CD8-positive, alpha-beta memory T cell (primary cell): ENCODE measurements at places on chromosomes 4 and X. TPM values are rescaled to one million over a fixed set of nuclear protein-coding genes. Genes with fewer than 3 reads are reported as not detected.

PPP4R3C gene
- not detected for total RNA-seq

CNOT6L gene
- 100 TPM for total RNA-seq

PSAPL1 gene
- not detected for total RNA-seq

ZFP42 gene
- total RNA-seq = not detected

PROM1 gene
- total RNA-seq = not detected

CCDC120 gene
- total RNA-seq = 5.4 TPM

TRPC5OS gene
- total RNA-seq = not detected

FAM13A gene
- 1.4 TPM for total RNA-seq

DNA sequence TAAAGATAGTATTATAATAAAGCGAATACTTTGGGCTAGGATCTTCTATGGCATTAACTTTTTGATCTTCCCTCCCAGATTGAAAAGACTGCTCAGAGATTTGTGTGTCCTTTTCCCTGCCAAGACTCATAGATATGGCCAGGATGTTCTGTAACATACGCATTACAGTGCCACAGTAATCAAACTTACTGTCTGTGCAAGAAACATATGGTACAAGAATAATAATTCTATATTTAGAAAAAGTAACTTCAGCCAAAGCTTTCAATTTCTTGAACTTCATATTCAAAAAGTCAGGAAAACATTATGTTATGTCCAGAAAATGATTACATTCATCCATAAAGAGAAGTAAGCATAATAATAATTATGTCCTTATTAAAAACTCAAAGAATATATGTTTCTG lies 100.9 kb upstream of the GUCY1A1 start:
- no peak for DNase-seq

DNA sequence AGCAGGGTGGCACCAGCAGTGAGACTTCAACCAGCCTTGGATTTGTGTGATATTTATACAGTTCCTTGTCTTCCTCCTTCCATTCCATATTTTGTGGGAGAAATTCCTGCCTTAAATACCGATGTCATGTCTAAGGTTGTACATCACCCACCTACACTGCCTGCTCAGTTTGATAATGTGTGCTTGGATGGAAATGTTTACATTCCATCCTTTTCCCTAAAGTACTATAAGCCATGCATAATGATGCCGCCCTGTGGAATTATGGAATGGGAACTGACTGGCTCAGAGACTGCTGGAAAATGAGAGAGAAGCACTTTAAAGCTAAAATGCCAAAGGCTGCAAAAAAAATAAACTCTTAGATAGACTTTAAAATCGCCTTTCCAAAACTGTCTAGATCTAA lies 11.3 kb upstream of the GLUD2 start:
- DNase-seq = no peak

DNA sequence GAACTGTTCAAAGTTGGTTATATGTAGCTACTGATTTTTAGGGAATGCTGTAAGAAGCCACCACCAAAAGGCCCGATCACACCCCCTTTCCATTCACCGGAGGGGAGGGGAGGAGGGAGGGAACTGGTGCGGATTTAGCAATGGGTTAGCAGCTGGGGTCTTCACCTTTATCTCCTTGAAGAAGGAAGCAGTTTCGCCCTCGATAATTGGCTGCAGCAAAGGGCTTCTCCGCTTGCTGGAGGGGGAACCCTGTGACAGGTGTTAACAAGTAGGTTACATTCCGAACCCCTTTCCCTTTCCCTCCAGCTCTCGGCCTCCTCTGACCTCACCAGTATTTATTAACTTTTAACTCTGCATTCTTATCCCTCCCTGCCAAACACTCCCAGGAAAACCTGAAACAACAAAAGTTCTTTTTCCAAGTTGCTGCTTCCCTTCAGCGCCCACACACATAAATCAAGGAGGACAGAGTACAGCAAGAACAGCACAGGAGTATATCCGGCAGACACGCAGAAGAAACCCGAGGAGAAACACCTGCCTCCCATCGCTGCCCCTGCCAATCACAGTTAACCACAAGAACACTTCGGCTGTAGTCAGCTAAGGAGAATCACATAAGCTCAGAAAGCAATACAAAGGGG lies 39.8 kb upstream of the NAP1L5 start:
- no peak for DNase-seq

DNA sequence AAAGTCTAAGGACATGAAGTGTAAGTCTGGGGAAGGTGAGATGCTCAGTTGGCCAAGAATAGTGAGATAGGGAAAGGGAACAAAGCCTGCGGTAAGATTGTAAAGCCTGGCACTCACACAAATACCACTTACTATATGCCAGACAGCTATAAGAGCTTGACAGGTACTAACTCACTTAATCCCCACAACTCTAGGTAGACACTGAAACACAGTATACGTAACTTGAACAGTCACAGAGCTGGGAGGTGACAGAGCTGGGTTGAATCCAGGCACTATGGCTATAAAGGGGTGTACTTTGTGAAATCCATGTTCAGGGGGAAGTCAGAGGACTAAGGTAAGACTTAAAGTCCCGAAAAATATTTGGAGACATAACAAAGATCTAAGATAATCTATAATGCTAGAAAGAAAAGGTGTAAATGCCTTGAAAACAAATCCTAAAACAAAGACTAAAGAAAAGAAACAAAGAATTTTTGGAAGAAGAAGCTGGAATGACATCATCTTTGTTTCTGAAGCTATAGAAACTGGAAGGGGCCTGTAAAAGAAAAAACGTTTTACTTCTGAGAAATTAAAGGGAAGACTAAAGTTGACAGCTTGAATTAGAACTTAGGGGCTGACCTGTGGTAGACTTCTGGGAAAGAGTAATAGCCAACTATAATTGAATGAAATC lies 172.5 kb downstream of the PPP3CA start:
- no peak for DNase-seq

DNA sequence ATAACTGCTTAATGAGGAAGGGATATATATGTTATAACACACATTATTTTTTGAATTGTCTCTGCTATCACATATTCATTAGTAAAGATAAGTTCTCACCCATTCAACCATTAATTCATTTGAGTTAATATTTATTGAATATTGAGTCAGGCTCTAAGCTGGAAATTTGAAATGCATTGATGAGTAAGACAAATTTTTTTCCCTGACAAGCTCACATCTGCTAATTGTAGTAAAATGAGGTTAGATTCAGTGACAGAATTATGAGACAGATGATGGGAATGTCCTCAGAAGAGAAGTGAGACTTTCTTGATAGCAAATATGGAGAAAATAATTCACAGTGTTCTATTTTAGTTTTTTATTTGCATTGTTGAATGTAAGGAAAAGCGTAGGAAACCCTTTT lies 194.3 kb downstream of the SLC4A4 start:
- DNase-seq = no peak

GRCh38 chrX:5640071-5640470 lies 588.6 kb downstream of the NLGN4X start:
- no peak for DNase-seq

GRCh38 chrX:13791559-13791958 lies 25.3 kb downstream of the GPM6B start:
- no peak for DNase-seq

DNA sequence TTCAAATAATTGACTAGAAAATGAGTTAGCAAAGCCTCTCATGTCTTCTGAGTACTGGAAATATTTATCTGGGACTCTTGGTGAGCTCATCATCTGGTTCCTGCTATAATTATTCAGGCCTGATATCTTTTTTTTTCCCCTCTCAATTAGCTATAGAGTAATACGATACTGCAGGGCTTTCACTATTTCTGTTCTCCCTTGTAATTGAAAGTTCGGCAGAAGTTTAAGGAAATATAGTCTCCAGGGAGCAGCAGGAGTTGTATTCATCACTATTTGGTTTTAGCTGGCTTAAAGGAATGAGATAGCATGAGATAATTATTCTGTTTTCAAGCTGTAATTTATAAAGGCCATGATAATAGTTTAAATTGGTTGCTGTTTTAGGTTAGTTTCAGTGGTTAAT lies 378.6 kb upstream of the EPHA5 start:
- DNase-seq = no peak

- no peak for DNase-seq
These were observed 403.6 kb downstream of the PDGFC start for GRCh38 chr4:156568041-156568440.

- DNase-seq = no peak
These were observed 164.1 kb downstream of the PPP3CA start for GRCh38 chr4:101183221-101183620.

DNA sequence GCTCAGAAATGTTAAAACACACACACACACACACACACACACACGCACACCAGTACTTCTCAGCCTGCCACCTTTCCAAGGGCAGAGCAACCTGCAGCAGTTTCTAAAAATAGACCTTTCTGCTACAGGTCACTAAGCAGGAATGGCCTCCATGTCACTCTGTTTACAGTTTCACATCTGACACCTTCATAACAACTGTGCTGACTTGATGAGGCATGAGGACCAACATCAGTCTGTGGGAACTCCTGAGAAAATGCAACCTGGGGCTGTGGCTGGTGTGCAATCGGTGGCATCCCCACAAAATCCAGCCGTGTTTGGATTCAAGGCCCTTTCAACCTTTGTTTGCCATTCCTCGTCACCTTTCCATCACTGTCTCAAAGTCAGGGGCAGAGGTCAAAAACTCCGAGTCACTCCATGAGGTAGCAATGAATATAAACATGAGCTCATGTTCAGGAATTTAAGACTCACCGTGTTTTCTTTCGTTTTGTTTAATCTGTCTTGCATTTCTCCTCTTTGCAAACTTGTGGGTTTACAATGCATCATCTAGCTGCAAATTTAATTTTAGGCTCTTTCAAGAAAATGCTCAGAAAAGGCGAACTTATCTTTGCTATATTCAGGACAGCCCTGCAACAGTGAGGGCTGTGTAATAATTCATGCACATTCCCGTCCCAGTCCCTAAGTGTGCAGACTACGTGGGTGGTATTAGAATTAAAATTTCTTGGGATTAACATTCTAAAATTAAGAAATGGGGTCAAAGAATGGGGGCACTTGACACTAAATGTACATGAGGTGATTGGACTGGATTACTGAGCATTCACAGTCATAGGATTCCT lies 135.3 kb downstream of the SHROOM3 start:
- DNase-seq = no peak

DNA sequence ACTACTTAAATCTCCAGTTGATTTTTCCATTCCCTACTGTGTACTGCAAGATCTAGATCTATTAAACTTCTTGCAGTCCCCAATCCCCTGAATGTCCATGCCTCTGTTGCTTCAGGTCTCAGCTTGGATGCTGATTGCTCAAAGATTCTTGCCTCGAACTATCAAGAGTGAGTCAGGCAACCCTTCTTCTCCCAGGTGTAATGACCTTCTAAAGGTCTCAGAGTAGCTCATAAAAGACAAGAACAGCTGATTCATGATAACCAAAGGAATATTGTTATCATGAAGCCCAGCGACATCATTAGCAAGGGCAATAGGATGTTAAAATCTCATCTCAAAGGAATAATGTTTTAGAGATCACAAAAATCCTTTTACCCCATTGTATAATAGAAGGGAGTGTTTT lies 6.8 kb upstream of the FABP2 start:
- DNase-seq = no peak

DNA sequence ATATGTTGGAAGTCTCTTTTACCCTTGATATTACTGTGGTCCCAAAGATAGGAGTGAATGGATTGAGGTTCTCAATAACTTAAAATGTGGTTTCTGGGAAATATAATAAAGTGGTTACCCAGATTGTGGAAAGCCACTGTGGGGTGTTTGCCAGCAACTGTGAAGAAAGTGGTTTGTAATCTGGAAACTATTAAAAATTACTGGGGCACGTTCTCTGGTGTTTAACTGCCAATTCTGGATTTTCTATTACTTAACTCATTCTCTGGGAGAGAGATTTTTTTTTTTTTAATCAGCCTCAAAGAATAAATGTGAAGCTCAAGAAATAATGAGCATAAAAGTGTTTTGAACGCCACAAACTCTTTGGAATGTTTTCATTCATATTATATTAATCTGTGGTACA lies 4.9 kb upstream of the CXCL6 start:
- no peak for DNase-seq

- DNase-seq = no peak
These were observed 114.7 kb downstream of the PDLIM5 start for GRCh38 chr4:94566420-94566819.
